ENCODE measurements at places on chromosomes 7 and 10.

- DNase-seq = no peak
These were observed 65.8 kb downstream of the CDK13 start for GRCh38 chr7:40015790-40016296.

- no peak for DNase-seq
These were observed 63.1 kb downstream of the CARD11 start for GRCh38 chr7:2980401-2981102.

DNA sequence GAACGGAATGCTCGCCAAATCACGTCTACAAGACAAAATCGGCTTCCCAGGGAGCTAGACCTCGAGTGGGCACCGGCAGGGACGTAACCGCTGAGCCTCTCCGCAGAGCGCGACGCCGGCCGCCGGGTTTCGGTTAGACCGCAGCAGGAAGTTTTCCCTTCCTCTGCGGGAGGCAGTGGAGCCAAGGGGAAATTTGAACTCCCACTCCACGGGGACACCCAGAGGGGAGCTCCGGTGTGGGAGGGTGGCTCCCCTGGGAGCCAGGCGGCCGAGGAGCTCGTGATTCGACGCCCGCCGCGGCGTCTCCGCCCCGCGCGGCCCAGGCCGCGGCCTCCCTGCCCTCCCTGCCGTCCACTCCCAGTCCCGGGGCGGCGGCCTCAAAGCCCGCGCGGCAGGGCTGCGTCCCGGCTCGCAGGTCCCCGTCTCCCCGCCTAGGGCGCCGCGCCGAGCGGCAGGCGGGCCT is 426 bp downstream of the SYPL1 start:
- no peak for DNase-seq

- no peak for DNase-seq
These were observed 135.1 kb downstream of the CHN2 start for GRCh38 chr7:29329686-29330085.

DNA sequence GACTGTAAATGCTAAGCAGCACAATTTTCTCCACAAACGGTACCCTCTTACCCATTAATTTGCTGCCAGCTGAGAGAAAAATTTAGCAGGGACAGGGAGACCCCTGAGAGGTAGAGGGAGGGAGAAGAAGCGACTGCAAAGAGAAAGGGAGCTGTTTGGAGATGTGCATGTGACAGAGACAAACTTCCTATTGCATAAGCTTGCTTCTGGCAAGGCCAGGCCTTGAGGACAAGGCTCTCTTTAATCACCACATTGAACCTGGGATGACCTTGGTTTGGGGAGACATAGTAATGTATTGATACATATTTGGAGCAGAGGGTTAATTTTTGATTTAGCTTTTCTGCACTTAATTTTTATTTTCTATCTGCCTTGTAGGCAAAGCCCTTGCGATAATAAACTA is 31.1 kb upstream of the HIBADH start:
- DNase-seq = no peak

DNA sequence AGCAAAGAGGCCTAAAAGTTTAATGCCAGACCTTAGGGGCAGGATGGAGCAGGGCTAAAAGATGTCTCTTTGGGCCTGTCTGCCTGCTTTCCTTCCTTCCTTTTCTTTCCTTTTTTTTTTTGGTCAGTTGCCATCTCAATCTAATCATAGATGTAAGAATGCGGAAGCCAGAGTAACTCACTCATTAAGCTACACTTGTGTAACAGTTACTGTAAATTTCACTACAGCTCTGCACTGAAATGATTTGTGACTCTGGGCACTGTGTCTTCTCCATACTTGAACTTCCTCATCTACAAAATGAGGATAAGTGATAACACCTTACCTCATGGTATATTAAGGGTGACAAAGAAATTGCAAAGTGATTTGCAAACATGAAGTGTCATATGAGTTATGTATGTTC is 75.5 kb upstream of the AGK start:
- no peak for DNase-seq

- DNase-seq = no peak
These were observed 640.4 kb downstream of the LRMDA start for GRCh38 chr10:76071653-76072365.

GRCh38 chr7:81802251-81802650 is 32.4 kb upstream of the HGF start:
- no peak for DNase-seq

DNA sequence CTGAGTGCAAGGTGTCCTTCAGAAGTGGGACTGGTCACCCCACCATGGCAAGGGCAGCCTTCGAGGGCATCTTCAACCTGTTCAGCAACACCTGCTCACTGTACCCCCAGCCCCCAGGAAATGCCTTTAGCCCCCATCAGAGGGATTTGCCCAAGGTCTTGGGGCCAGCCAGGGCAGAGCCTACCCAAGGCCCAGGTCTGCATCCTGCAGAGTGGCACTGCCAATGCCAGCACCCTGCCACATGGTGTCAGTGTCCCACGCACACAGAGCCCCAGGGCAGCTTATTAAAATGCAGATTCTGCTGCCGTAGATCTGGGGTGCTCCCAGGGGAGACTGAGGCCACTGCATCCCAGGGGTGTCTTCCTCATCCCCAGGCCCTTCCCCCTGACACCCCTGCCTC is 106.2 kb upstream of the KCTD7 start:
- no peak for DNase-seq

DNA sequence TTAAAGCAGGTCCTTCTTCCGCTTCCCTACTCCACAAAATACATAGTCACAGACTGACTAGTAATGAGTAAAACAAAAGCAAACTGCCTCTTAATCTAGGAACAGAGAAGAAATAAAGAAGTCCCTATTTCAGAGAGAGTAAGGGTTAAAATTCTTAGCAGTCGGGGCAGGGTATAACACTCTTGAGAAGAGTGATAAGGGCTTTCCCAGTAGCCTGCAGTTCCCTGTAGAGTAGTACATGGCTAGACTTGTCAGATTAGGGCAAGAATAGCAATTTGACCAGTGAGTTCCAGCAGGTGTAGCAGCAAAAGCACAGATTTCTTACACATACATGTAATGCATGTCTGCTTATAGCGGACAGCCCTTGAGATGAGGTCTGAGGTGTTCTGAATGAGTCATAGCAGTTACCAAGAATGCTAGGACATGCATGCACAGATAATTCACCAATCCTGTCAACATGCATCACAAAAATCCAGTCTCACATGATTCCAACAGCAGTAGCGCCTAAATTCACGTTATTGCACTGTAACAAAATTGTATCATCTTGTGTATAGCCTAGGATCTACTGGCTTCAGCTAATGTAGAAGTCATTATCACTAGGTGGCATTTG is 40.7 kb downstream of the BTRC start:
- no peak for DNase-seq

GRCh38 chr7:16421333-16422102 is at the start of gene CRPPA:
Gene CRPPA, minus strand, starts transcription at chr7:16421538. Its CDS starts 216 bp downstream, at chr7:16421322.
- DNase-seq = no peak

DNA sequence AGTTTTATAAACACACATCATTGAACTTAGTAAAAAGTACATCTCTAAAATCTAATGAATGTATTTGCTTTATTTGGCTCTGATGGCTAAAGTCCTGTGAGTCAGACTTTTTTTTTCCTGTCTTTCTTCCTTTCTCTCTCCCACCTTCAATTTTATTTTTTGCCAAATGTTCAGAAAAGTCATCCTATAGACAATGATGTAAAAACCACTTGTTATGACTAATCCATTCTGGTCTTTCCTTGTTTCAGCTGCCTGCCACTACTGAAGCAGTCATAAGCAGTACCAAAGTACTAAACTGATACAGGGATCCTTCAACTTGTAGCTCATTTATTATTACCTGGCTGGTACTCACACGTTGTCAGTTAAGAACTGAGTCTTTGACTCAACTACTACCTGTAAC is 23.9 kb downstream of the HECTD2 start:
- no peak for DNase-seq

DNA sequence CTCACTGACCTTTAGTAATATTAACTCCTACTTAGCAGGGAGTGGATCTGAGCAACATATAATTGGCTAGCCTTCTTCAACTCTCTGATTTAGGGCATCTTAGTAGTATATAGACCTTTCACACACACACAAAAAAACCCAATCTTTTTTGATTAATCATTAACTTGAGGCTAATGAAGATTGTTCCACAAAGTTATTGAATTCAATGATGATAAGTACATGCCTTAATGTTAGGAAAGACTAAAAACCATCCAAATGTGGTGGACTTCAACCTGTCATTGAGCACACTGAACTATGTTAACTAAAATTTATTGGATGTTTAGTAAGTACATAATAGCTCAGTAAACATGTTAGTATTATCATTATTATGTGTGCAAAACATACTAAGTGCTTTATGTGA is 179.4 kb upstream of the SLC25A13 start:
- no peak for DNase-seq

- no peak for DNase-seq
These were observed 21.4 kb upstream of the SCIN start for GRCh38 chr7:12549106-12549505.

DNA sequence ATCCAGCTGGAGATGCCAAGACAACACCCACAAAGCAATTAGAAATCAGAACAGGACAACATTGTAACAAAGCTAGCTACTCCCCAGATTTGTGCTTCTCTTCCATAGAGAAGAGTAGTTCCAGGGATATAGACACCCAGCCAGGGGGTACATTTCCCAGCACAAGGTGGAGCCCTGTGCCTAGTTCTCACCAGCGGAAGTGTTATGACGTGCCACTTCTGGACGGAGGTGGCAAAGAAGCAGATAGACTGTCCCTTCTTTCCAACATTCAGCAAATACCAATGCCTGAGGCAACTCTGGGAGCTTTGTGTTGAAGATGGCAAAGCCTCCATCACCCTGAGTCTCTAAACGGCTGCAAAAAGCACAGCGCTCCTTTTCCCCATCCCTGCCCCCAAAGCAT is 23.4 kb upstream of the GSAP start:
- no peak for DNase-seq

DNA sequence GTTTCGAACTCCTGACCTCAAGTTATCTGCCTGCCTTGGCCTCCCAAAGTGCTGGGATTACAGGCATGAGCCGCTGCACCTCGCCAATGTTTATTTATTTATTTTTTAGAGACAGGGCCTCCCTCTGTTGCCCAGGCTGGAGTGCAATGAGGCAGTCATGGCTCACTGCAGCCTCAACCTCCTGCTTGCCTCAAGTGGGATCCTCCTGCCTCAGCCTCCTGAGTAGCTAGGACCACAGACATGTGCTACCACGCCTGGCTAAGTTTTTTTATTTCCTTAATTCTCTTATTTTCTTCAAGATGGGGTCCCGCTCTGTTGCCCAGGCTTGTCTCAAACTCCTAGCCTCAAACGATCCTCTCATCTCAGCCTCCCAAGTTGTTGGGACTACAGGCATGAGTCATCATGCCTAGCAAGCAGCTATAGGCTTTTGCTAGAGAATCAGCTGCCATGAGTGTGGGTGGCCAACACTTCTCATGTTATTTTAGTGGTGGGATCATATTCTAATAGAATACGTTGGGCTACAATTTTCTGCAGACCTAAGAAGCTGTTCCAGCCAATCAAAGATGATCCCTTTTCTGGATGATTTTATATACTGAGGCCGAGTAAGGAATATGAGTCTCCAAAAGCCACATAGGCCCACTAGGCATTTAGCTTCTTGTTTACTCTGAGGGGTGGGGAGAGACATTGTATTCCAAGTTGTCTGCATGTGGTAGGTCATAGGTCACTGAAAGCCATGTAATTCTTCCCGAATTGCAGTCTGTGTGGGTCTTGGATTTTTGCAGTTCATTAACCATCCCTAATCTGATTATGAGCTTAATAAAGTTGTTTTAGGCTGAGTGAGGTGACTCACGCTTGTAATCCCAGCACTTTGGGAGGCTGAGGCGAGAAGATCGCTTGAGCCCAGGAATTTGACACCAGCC is 7.6 kb upstream of the TMEM248 start:
- DNase-seq = no peak

GRCh38 chr10:97547962-97548361 is 24.6 kb upstream of the ANKRD2 start:
- no peak for DNase-seq

DNA sequence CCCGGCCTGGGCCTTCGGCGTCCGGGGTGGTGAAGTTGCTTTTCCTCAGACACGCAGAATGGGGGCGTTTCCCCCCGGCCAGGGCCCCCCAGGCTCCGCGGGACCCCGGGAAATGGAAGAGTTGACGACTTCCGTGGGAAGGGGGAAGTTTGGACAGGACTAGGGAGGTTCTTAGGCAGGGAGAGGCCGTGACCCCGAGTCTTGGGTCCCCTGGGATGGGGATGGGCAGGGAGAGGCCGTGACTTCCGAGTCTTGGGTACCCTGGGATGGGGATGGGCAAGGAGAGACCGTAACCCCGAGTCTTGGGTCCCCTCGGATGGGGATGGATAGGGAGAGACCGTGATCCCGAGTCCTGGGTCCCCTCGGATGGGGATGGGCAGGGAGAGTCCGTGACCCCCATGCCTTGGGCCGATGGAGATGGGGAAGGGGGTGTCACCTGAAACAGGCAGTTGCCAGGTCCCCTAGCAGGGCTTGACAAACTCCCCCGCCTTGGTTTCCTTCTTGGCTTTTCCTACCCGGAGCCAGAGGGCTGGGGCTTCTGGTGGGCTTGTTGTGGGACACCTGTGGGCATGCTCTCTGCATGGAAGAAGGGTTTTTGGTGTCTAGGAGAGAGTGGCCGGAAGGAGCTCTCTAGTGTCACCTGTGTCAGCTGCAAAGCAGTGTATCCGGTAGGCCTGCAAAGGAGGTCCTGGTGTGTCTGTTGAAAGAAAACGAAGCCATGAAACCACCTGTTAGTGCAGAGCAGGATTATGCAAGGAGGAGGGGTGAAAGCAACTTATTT is 1.1 kb downstream of the TRRAP start:
- DNase-seq = peak; percentile 31

- no peak for DNase-seq
These were observed 10.3 kb downstream of the SUN1 start for GRCh38 chr7:842431-843031.

Data from activated CD8-positive, alpha-beta memory T cell treated with anti-CD3 and anti-CD28 coated beads for 4 hours (primary cell).